ENCODE measurements at places on chromosomes 12 and 14.

DNA sequence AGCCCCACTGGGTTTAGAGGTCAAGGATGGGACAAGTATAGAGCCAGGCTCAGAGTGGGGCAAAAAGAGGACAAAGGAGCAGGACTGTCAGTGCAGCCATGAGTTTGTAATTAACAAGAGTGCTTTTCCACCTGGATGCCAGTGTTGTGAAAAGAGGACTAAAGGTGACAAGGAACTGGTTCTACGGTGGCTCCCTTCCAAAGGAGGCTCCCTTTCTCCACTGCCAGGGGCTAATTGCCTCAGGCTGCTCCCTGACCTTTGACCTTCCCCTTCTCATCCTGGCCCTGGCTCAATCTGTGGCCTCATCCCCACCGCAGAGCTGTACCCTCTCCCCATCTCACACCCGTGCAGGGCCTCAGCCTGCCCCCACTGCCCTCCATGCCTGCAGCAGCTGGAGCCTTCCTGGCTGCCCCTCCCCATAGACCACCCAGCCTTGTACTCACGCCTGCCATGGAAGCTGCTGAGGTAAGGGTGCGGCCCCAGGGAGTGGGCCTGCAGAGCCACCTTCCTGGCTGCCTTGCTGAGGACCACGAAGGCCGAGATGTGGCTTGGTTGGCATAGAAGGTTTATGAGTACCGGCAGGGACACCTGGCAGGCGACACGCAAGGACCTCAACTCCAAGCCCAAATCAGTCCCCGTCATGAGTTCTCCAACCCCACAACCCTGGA lies 24.8 kb upstream of the FKBP4 start:
- DNase-seq, result no peak

DNA sequence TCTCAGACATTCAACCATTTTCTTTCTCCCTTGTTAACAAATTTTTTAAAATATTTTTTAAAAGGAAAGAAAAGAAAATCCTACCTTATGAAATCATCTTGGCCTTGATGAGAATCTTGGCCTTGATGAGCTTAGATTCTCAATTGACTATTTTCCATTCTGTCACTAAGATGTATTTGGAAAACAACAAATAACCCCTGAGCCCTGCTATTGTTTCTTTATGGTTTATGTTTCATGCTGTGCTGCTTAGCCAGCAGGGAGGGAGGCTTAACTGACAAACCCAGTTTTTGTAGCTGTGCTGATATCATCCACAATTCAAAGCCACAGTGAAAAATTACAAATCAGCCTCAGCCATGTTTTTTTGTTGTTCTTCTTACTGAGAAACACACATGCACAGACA lies 404.1 kb downstream of the RAD51B start:
- DNase-seq, result no peak

DNA sequence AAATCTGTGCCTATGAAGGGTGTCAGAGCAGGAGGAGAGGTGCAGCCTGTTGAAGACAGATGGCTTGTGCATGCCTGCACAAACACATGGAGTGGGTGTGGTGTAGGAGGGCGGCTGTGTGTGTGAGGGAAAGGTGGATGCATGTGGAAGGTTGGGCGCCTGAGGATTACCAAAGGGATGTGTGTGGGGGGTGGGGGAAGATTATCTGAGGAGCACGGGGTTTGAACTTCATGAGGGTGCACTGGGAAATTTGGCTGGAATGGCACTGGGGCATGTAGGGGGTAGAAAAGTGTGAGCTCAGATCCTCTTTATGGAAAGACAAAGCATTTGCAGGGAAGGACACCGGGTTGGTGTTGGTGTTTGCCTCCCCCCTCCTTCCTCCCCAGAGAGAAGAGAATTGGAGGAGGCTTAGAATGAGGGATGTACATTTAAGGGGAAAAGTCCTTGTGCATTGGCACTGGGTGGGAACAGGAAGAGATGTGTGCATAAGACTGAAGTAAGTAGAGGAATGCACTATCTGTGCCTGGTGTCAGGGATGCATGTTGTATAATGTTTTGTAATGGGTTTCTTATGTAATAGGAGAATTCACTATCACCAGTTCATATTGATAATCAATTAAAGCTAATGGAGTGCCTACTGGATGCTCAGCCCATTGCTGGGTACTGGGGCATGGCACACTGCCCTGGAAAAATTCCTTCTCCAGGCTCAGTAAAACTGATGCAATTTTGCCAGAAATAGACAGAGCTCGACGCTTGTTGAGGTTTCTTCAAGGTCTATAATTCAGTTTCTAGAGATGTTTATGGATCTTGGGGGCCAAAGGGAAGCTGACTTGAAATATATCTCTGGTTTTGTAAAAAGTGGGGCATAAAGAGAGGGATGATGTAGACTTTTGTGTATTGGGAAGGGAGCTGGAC lies 3.0 kb downstream of the NTF3 start:
- no peak for DNase-seq

DNA sequence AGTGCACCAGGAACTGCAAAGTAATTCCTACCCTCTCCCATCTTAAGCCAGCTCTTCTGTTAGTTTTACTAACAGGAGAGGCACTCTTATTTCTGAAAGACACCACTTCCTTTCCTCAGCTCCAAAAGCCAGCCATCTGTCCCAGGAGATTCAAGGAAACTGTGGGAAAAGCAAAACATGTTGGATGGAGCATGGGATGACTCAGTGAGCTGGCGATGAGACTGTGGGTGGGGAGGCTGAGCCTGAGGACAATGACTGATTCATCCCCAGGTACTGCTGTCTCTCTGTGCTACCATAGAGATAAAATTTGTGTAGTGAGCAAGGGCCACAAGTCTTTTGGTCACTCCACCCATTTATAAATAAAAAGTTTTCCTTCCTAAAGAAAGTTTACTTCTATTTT lies 141.4 kb downstream of the MYRFL start:
- no peak for DNase-seq

- no peak for DNase-seq
These were observed 13.7 kb downstream of the CHFR start for GRCh38 chr12:132873724-132874123.

GRCh38 chr14:102629011-102629444 lies 36.6 kb downstream of the RCOR1 start:
- no peak for DNase-seq

DNA sequence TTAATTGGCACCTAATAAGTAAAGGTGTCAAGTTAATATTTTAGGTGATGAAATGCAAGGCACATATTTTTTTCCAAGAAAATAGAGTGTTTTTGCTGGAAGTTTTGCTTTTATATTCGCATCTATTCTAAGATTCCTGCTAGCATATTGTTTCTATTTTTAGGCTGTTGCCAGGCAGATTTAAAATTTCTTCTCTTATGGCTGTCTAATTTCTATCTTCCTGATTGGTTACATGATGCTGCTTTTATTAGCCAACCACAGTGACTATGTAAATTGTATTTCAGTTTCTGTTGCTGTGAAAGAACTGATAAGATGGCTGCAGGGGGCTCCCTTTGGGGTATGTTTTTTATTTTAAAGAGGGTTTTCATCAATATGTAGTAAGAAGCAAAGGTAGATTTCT lies 42.7 kb downstream of the ATF7IP start:
- DNase-seq, result no peak

Measured in HuH-7 (cell line).